ENCODE measurements at places on chromosomes 2 and 18.

DNA sequence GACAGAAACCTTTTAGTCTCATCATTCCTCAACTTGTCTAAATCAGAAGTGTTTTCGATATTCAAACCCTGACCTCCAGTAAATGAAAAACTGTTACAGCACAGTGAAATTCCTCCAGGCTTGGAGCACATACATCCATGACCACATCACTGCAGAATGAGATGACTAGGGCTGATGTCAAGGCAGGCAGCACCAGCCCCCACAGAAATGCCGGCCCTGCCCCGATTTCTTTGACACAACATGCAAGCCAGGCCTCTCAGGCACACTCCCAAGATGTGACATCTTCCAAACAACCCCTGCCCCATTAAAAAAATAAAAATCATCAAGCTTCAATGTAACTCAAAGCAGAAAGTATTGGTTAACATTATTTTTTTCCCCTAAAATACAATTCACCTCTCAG, 103.3 kb downstream of the CTAGE1 start:
- no peak for DNase-seq

GRCh38 chr18:4888251-4889040, 308.6 kb downstream of the AKAIN1 start:
- DNase-seq: no peak

DNA sequence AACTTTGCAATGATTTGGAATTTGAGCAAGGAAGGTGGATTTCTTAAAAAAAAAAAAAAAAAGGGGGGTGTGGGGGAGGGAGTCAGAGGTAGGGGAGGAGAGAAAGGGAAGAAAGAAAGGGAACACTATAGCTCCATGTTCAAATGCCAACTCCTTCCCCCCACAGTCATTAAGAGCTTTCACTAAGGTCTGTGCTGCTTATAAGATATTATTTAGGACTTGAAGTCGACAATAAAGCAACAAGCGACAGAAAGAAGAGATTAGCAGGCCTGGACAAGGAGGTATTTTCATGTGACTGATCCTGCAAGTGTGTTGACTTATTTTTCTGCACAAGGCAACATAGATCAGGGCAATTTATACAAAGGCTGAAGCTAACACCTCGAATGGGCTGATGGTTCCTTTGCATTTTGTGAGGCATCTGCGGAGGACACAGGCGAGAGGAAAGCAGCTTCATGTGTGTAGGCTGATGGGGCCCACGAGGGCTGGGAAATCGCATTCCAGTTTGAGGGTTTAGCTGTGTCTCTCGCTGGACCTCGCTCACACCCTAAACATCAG, 382.0 kb downstream of the SOX11 start:
- no peak for DNase-seq

- DNase-seq: no peak
Observed at GRCh38 chr2:205712508-205712907, 30.2 kb downstream of the NRP2 start.

- no peak for DNase-seq
Observed at GRCh38 chr2:122856696-122857095, 1101.2 kb downstream of the TSN start.

DNA sequence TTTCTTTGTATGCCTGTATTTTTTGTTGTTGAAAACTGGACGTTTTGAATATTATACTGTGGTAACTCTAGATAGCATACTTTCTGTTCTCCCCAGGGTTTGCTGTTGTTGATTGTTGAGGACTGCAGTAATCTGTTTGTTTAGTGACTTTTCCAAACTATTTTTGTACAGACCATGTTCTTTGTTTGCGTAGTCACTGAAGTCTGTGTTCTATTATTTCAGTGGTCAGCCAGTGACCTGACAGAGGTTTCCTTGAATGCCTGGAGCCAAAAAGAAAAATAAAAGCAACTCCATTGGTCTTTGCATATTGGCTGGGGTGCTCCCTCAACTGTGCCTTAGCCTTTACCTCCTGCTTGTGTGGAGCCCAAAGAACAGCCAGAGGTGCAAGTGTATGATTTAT, 42.7 kb upstream of the PHLPP1 start:
- no peak for DNase-seq

DNA sequence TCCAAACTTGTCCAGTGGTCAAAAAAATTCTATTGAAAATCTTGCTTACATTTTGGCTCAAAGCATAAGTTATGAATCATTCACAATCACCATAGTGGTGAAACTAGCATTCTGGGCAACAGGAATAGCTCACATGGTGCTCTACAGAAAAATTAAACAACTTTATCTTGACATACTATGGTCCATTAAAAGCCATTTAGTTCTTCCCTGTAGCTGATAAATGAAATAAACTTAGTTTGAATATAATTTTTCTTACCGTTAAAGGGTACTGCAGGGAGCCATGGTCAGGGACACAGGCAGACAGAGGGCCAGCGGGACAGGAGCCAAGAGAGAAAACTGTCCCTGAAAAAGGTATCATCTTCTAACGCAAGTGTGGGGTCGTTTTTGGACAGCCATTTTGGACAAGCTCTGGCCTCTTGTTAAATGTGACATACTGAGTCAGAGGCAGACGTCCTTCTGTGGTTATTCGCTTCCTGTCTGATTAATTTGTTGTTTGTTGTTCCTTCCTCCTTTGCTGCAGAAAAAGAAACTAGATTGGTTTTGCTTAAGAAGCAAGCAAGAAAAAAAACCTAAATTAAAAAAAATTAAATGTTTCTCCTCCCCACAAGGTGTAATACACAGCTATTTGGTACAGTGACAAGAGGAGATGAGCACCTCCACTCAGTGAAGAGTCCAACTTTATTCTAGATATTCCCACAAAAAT, at the start of gene WIPF1:
WIPF1 (minus strand) TSS at position 460 of the 703 bp plus-strand sequence. CDS start 12,231 bp downstream, outside the sequence.
- DNase-seq: peak; percentile 85
